ENCODE measurements at places on chromosomes 2 and 18.

- no peak for DNase-seq
Measured at GRCh38 chr2:200399046-200399445, 92.6 kb downstream of the SPATS2L start.

- DNase-seq, result no peak
Measured at GRCh38 chr18:76943542-76944339, 121.4 kb downstream of the ZNF236 start.

DNA sequence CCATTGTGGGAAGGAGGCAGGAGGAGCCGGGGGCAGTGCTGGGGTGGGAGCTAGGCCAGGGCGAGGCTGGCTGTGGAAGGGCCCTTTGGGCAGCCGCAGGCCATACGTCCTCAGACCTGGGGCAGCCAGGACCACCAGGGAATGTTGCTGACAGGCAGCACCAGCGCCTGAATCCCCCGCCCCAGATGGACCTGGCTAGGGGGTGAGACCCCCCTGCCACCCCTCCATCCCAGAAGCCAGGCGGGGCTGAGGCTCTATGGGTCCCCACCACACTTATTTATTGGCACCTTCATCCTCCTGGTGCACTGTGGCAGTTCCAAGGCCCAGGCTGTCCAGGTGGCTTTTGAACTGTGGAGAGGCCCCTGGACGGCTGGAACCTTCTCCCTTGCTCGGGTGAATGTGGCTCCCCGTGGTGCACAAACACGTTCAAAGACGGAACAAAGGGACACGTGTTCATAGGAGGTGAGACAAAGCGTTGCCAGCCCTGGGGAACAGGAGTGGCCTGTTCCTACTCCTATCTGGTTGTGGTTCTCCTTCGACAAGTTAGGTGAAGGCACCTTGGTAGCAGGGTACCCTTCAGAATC is 35.1 kb downstream of the RAMP1 start:
- DNase-seq, result no peak

DNA sequence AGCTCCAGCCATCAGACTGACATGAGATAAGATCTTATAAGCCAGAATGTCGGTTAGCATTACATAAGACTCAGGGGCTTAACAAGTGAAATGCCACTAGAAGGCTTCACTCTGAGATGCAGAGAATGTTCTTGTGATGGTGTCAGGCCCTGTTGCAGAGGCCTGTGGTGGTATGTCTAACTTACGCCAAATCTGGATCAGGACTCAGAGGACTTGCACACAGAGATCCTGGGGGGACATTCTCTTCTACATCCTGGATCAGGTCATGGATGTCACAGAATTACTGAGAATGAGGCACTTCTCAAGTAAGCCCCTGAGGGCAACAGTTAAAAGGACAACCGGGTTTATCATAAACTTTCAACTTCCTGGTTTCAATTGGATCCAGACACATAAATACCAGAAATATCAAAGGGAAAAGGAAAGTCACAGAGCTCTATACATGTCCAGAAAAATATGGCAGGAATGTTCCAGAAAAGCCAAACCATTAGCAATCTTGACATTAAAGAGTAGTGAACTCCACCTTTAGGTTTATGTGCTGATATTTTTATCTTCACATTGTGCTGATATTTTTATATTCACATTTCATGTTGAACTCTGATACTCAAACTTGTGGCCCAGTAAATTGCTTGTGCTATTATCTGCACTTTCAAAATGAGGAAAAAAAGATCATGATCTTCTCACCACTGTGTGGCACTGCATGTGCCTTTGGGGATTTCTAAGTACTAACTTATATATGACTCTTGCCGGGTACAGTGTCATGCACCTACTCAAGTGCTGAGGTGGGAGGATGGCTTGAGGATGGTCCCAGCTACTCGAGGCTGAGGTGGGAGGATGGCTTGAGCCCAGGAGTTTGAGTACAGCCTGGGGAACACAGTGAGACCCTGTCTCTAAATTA is 137.5 kb upstream of the RNF152 start:
- peak; percentile 54 for DNase-seq

GRCh38 chr2:38259311-38259710 is 117.8 kb downstream of the ATL2 start:
- DNase-seq, result no peak

GRCh38 chr2:157498483-157498882 is 54.6 kb upstream of the CYTIP start:
- no peak for DNase-seq

DNA sequence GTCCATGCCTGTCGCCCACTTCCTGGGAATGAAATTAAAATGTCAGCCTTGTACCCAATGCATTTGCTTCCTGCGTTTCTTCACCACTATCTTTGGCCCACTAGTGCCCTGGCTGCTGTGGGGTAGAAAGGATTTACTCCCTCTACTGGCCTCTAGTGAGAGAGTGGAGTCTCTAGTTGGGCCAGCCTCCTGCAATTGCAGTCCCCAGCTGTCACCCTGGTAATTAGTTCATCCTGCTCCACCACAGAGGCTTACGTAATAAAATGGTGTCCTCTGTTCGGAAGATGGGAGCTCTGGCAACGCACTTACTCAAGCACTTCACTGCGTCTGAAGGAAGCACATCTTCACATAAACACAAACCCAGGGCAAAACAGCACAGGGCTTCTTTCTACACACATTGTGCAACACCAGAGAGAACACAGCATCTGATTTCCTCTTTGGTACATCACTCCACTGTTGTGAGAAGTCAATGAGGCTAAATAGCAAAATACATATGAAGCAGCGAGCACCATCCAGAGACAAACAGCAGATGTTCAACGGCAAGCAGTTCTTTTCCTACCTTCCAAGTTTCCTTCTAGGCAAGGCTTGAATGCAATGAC is 274.6 kb downstream of the LRATD1 start:
- DNase-seq, result peak; percentile 54

- DNase-seq, result no peak
Measured at GRCh38 chr2:42593282-42593681, 24.9 kb downstream of the MTA3 start.

GRCh38 chr2:1749489-1750119 is 5.3 kb upstream of the PXDN start:
- DNase-seq, result no peak

DNA sequence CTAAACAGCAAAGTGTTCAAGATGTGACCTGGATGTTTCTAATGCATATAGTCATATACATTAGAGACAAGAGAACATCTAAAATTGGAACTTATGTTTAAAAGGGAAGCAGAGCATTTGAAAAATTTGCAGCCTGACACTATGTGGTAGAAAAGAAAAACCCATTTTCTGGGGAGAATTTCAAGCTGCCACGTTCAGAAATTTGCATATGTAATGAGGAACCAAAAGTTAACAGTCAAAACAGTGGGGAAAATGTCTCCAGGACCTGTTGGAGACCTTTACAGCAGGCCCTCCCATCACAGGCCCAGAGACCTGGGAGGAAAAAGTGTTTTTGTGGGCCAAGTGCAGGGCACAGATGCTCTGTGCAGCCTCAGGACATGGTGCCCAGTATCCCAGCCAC is 8.2 kb upstream of the TMEM18 start:
- DNase-seq, result no peak

DNA sequence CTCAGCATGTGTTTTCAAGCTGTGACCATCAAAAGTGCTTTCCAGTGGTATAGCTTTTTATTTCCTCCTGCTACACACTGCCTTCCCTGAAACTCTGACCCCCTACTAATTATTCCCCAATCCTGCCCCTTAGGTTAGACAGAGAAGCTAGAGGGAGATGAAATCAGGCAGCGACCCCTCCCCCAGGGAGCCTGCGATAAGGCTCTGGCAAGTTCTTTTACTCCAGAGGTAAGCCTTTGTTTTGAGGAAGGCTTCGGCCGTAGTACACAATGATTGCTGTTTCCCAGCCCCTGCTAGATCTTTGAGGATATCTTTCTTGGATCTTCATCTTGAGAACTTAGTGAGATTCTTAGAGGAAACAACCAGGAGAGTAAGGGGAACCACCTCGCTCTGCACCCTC is 33.5 kb upstream of the NOL4 start:
- DNase-seq, result peak; percentile 62

DNA sequence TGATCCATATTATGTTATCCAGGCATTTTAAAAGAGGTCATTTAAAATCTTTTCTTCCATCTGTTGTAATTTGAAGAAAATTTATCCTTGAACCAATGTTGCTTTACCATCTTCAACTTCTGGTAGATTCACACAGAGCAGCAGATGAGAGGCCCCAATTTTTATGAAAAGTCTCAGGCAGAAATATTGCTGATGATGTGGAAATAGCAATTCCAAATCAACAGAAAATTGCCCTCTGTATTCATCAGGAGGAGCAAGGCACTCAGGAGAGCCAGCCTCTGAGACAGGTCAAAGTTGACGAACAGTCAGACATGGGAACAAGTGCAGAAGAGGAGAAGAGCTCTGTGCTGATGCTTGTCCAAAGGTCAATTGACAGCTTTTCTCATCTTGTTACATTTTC is 444.9 kb downstream of the NCKAP5 start:
- DNase-seq, result no peak

DNA sequence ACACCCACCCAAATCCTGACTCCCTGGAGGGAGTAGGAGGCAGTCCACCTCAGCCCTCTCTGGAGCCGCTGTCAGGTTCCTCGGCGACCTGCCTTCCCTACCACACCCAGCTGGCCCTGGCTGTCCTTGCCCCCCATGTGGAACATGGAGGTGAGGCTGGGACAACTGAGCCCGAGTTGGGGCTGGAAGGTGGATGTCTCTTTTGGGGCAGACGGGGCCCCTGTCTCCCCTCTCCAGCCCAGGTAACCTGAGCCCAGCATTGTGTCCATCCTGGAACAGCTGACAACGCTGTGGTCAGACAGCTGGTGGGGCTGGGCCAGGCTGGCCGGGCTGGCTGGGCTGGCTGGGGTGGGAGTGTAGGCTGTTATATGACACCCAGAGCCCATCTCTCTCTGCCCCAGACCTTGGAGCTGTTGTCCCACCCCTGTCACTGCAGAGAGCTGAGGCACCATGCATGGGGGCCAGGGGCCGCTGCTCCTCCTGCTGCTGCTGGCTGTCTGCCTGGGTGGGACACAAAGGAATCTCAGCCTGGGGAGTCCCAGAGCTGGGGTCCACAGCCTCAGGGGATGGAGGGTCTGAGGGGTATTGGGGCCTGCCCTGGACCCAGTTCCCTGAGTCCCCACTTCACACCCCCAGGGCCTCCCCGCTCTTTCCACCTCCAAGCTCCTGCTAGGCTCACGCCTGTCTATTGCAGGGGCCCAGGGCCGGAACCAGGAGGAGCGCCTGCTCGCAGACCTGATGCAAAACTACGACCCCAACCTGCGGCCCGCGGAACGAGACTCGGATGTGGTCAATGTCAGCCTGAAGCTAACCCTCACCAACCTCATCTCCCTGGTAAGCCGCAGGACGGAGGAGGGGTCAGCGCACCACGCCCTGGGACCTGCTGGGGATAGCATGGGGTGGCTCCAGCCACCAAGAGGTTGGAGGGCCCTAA is at the start of gene CHRNG:
CHRNG (plus strand) TSS at position 395 of the 934 bp plus-strand sequence; CDS start at position 451, 56 bp downstream.
- no peak for DNase-seq

- DNase-seq, result peak; percentile 70
Measured at GRCh38 chr2:127479219-127479825, 47.0 kb downstream of the IWS1 start.

GRCh38 chr2:239756790-239757760 is 268.1 kb downstream of the NDUFA10 start:
- peak; percentile 25 for DNase-seq

DNA sequence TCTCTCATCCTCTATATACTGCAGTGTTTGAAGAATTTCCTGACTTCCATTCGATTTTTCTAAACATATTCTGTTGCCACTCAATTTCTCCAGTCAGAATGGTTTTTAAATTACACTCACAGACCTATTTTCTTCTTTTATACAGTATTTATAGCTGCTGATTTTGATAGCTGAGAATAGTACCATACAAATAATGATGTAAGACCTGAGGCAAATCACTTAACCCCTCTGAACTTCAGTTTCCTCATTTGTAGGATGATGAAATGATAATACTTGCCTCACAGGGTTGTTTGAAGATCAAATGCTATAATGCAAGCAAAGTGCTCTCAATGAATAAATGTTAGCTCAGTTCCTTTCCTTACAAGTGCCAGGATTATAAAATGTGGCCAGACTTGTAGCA is 241.8 kb downstream of the CPS1 start:
- no peak for DNase-seq

- DNase-seq, result no peak
Measured at GRCh38 chr2:81747481-81748070, 1443.0 kb upstream of the LRRTM1 start.
